ENCODE measurements at places on chromosomes 2 and 18. TPM values are rescaled to one million over a fixed set of nuclear protein-coding genes. Genes with fewer than 3 reads are reported as not detected.

DNA sequence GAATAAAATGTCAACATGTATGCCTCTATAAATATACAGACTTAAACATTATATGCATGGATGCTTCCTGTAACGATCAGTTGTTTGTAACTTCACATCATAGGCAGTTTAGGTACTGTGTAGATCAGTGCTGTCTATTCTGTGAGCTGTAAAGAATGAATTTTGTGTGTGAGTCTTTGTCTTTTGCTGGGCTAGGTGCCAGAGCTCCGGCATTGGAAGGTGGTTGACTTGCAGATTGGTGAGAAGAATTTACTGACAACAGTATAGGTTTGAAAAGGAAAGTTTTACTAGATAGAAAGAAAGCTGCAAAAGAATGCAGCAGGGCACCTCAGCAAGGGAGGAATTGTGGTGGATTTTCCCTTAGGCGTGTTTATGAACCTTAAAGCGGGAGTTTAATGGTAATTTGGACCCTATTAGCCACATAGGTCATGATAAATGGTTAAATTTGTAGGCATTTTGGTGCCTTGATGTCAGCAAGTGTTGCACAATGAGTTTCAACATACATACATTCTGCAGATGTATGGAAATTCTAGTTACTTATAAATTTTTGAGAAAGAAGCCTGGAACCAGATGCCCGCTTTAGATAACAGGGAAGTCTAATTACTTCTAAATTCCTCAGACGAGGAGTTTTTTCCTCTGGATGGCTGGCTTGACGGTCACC lies 6.7 kb upstream of the QPCT start:
- no peak for ATAC-seq

Gene OSBPL1A
- 4.1 TPM for total RNA-seq

Gene SERPINB3
- not detected for total RNA-seq

Gene CRACDL
- total RNA-seq: 0.16 TPM

- peak; percentile 59 for ATAC-seq
These were observed 857 bp downstream of the DYM start for GRCh38 chr18:49459404-49460171.

GRCh38 chr2:238974501-238975166 lies 126.7 kb downstream of the TWIST2 start:
- no peak for ATAC-seq

DNA sequence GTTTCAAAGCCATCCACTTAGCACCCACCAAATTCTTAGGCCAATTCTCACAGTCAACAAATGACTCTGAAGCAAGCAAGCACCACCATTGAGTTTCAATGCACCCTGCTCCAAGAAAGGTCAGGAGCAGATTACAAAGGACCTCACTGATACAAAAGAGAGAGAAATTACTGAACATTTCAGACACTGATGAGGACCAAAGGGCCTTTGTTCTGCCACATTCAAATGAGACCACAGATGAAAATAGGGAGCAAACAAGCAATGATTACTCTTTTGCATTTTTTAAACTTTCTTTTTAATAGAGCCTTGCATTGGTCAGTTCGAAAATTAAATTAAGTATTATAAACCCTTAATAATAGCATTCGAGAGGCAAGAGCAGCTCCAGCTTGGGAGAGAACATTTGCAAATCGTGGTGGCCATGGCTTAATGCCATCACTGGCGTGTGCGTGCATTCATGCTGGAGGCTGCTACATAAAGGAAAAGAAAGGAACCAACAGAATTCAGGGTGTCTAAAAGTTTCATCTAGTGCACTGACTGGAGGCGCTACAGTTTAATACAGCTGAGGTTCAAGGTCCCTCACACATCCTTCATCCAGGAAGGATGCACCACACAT lies 87.5 kb downstream of the KLF7 start:
- ATAC-seq: no peak

Gene BOK
- total RNA-seq: not detected

- no peak for ATAC-seq
These were observed 78.5 kb downstream of the FIGN start for GRCh38 chr2:163657281-163657656.

- no peak for ATAC-seq
These were observed 10.7 kb upstream of the RNF103 start for GRCh38 chr2:86634352-86634751.

DNA sequence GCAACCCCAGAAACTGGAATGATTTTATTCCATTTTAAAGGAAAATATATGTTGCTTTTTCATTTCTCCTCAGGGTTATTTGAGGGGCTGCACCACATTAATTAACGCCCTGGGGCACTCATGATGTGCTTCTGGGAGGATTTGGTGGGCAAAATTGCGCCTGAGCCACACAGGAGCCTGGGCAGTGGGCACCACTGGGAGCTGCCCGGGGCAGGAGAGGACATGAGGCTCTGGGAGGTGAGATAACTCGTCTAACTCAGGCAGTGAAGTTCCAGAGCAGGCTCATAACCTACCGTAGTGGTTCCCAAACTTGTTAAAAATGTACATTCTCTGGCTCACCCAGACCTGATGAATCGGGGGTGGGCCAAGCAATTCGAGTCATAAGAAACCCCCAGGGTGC lies 68.3 kb downstream of the EDAR start:
- ATAC-seq: no peak

DNA sequence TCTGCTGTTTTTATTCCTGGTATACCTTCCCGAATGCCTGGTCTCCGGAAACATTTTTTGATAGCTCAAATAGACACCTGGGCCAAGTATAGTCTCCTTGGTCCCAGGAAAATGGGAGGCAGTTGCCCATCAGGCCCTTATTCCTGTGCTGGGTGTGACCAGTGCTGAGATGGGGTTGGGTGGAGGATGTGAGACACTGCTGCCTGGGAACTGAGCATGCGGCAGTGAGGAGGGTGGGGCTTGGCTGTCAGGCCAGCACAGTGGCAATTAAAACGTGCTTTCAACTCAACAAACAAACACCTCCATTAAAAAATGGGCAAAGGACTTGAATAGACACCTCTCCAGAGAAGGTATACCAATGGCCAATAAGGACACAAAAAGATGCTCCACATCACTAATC lies 12.5 kb downstream of the KLHL29 start:
- no peak for ATAC-seq

DNA sequence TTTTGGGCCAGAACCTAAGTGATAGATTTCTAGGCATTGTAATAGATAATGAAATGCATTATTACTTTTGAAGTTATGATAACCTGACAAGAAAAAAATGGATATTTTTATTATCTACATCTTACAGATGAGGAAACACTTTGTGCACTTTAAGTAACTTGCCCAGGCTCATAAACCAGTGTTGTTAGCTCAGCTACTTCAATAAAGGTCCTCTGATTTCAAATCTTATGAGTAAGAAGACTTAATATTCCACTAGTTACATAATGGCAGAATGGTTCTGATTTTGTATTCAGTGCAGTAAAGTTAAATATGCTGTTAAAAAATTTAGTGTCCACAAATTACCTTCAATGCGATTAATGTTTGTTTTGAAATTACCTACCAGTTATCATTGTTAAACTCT lies 199.0 kb downstream of the BABAM2 start:
- ATAC-seq: no peak

Gene LBX2
- total RNA-seq: 1.3 TPM

Gene HOXD4
- not detected for total RNA-seq

Gene UGT1A3
- total RNA-seq: not detected

DNA sequence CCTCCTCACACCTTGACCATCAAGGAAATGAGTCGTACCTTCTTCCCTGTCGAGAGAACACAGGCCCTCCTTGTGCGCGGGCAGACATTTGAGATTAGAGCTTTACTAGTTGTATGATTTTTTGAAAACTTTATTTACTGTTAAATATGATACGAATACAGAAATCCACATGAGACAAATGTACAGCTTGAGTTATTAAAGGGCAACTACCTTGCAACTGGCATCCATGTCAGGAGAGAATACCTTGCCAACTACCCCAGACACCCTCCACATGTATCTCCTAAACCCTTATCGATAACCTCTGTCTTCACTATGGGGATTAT lies 28.3 kb downstream of the KLHL23 start:
- no peak for ATAC-seq

GRCh38 chr18:44747157-44747556 lies 66.5 kb downstream of the SETBP1 start:
- no peak for ATAC-seq

DNA sequence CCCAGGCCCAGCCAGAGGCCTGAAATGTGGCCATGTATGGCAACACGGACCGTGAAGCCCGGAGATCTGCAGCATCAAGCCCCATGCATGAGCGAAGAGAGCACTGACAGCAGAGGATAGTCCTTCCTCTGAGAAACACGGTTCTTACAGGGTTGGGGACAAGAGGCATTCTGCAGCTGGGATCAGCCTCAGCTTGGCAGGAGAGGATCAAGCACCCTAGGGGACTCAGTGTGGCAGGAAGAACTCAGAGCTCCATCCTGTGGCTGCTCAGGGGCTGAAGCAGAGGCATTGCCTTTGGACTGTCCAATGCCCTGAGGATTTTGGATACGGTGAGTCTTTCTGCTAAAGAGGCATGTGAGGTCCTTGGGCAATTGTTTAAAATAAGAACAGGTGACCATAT lies 368.7 kb downstream of the ZNF516 start:
- no peak for ATAC-seq

GRCh38 chr2:95274291-95275150 lies at the start of gene PROM2:
TSS of gene PROM2 (plus strand) at chr2:95274449. CDS start at chr2:95274586, 137 bp downstream.
- ATAC-seq: no peak

GRCh38 chr2:118112771-118113334 lies 24.6 kb downstream of the INSIG2 start:
- ATAC-seq: peak; percentile 32

DNA sequence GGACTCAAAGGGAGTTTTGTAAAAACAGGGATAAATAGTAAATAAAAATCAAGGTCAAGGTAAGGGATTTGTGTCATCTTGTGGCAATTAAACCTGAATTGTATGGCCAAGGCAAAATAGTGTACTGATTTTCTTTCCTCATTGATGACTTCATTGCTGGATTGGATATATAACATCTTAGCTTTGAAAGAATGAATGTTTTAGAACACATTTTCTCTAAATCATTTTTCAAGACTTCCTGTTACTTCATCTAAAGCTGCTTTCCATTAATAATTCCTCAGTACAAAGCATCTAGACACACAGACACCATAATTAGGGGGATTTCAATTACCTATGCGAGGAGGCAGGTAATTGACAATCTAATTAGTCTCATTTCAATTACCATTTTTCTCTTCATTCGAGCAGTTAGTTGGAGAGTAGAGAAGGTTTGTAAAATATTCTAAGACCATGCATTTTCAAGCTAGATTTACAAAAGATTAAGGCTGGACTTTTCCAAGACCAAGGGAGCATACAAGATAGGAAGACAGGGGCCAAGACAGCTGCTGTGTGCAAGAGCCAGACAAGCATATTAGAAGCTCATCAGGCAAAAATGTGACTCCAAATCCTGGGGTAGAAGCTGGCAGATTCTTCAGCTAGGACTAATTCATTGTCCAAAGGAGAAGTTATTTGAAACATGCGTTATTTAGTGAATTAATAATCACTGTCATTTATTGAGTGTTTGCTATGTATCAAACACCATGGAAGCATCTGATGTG lies 253.6 kb downstream of the EPHA4 start:
- ATAC-seq: no peak

Gene IFIH1
- total RNA-seq: 24.8 TPM

Gene DSG1
- not detected for total RNA-seq

- peak; percentile 68 for ATAC-seq
These were observed 188.8 kb downstream of the CAMKMT start for GRCh38 chr2:44550561-44550960.

Gene HOXD12
- not detected for total RNA-seq

GRCh38 chr18:48002933-48003365 lies 72.5 kb upstream of the SMAD2 start:
- no peak for ATAC-seq

Gene POMC
- total RNA-seq: 5.2 TPM

- ATAC-seq: no peak
These were observed 64.1 kb upstream of the EHBP1 start for GRCh38 chr2:62641410-62641843.

- no peak for ATAC-seq
These were observed 520.1 kb upstream of the RAB6C start for GRCh38 chr2:129459200-129459876.

DNA sequence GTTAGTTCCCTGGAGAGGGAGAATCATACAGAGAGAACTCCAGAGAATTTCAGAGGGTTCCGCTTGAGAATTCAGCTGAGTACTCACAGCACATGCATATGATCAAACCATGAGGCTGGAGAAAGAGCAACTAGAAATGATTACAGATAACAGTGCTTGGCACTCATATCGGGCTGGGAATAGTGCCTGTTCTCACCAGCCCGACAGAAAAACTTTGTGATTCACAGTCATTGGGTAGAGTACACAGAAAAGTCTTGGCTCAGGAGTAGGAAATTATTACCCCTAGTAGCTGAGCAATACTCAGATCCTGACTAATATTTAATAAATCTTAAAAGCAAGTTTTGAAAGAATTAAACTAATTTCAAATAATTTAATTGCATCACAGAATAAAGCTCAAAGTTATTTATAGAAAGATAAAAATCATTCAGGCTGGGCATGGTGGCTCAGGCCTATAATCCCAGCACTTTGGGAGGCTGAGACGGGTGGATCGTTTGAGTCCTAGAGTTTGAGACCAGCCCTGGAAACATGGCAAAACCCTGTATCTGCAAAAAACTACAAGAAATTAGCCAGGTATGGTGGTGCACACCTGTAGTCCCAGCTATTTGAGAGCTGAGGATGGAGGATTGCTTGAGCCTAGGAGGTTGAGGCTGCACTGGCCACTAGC lies 6.8 kb downstream of the WDPCP start:
- ATAC-seq: no peak

Gene GEN1
- total RNA-seq: 38.3 TPM

- no peak for ATAC-seq
These were observed 310.3 kb upstream of the CYP26B1 start for GRCh38 chr2:72457801-72458516.

Data from activated T-helper 17 cell treated with anti-CD3 and anti-CD28 coated beads, Interleukin-2, amount 50 U/mL, for 72 hours (primary cell).